Large intestine (tissue), 12 donors: ENCODE measurements at places on chromosomes 11 and 22. TPM values are rescaled to one million over a fixed set of nuclear protein-coding genes. Genes with fewer than 3 reads are reported as not detected.

GRCh38 chr11:126322996-126323395 lies 19.1 kb downstream of the DCPS start:
- no peak for DNase-seq

DNA sequence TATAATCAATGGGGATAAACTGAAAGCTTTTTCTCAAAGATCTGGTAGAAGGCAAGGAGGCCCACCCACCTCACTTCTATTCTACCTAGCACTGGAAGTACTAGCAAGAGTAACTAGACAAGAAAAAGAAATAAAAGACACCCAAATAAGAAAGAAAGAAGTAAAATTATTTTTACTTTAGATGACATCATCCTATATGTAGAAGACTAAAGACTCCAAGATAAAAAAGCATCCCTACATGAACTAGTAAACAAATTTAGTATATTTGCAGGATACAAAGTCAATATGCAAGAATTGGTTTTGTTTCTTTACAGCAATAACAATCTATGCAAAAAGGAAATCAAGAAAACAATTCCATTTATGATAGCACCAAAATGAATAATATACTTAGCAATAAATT lies 201.5 kb upstream of the KIRREL3 start:
- DNase-seq: no peak

DNA sequence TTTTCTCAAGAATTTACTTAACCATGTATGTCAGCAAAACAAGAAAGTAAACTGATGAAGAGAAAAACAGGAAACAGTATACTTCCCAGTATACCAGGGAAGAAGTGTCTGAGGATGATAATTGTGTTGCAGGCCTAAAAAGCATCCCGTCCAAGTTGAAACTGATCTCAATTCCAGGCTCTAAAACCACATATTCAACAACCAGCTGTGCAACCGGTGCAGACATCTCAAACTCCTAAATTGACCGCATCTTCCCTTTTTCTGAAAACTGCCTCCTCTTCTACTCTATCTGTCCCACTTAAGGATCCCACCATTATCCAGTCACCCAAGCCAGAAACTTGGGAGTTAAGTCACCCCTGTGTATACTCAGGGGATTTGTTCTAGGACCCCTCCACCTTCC lies 47.2 kb downstream of the CCDC83 start:
- DNase-seq: no peak

- no peak for DNase-seq
These were observed 123.1 kb upstream of the SLC5A12 start for GRCh38 chr11:26844963-26845362.

DNA sequence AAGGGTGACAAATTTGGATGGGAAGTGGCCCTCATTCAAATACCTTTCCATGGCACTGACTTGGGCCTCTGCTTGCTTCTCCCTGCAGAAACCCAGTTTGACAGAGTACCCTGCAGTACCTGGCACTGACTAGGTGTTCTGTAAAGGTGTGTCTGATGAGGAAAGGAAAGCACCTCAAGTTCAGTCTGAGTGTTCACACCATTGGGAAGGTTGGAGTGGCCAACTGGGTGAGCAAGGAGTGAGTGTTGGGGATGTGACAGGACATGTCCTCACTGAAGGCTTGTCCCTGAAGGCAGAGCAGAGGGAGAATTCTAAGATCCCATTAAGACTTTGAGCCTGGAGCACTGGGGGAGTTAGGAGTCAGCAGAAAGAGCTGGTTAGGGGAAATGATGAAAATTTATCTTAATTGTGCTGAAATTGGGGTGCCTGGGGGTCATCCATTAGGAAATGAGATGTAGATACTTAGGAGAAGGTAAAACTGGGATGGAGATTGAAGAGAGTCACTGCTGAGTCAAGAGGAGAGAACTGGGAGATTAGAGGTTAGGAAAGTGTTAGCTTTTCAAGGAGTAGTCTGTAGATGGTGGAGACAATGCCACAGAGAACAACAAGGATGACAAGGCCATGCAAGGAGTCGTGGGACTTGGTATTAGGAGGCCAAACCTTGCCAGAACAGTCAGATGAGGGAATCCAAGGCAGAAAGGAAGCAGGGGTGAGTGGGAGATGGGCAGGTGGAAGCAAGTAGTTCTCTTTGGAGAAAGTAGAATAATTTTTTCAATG lies 6.1 kb downstream of the SREBF2 start:
- DNase-seq: no peak

- DNase-seq: no peak
These were observed 976.1 kb downstream of the TBC1D22A start for GRCh38 chr22:47738472-47739013.

Gene TSPAN32
- polyA plus RNA-seq: 77.1 TPM

Gene CTSW
- 2.4 TPM for polyA plus RNA-seq
